T-helper 2 cell treated with Interferon-gamma antibody and Interleukin-4, amounts not matched to agents 100 ng/mL and 5 ng/mL, for 36 hours (primary cell): ENCODE measurements at places on chromosomes 13 and 19. TPM values are rescaled to one million over a fixed set of nuclear protein-coding genes. Genes with fewer than 3 reads are reported as not detected.

RFPL4A gene
- not detected in 2 replicates for total RNA-seq

KLK14 gene
- 0.64 and 0.80 TPM in 2 replicates for total RNA-seq

TEX101 gene
- total RNA-seq, result not detected in 2 replicates

BCL2L12 gene
- total RNA-seq, result 70.4 and 75.7 TPM in 2 replicates

MAP3K10 gene
- 15.2 and 17.5 TPM in 2 replicates for total RNA-seq

KIR2DL3 gene
- 0.09 TPM in 1 of 2 replicates, not detected in the other for total RNA-seq

LPAR6 gene
- total RNA-seq, result 29.8 and 30.3 TPM in 2 replicates

CALR gene
- 1,104 and 1,112 TPM in 2 replicates for total RNA-seq

LYL1 gene
- 7.0 and 8.8 TPM in 2 replicates for total RNA-seq

GGN gene
- total RNA-seq, result 0.11 TPM in 2 replicates

TMEM59L gene
- total RNA-seq, result not detected in 2 replicates

LYPD3 gene
- total RNA-seq, result 0.39 and 0.64 TPM in 2 replicates

SHISA2 gene
- 0.34 and 0.41 TPM in 2 replicates for total RNA-seq

CASP14 gene
- total RNA-seq, result not detected in 2 replicates

FCHO1 gene
- total RNA-seq, result 84.7 and 85.4 TPM in 2 replicates

SH3GL1 gene
- total RNA-seq, result 60.4 and 63.9 TPM in 2 replicates

OBI1 gene
- 17.1 and 18.7 TPM in 2 replicates for total RNA-seq

NCCRP1 gene
- not detected in 2 replicates for total RNA-seq

S1PR2 gene
- 6.9 and 7.0 TPM in 2 replicates for total RNA-seq

TSC22D1 gene
- total RNA-seq, result 7.0 and 7.9 TPM in 2 replicates

ZNF154 gene
- 4.3 and 5.1 TPM in 2 replicates for total RNA-seq

CD209 gene
- not detected in 2 replicates for total RNA-seq

SYNGR4 gene
- not detected in 2 replicates for total RNA-seq

CRLF1 gene
- total RNA-seq, result not detected in 2 replicates

CKAP2 gene
- total RNA-seq, result 70.4 and 70.8 TPM in 2 replicates

IFNL1 gene
- 0.25 TPM in 1 of 2 replicates, not detected in the other for total RNA-seq
